HS-27A (cell line): ENCODE measurements at places on chromosomes 3 and 15.

GRCh38 chr3:117476572-117476971, 767.0 kb downstream of the TUSC7 start:
- DNase-seq: no peak

- no peak for DNase-seq
These were observed 26.8 kb downstream of the ARIH2 start for GRCh38 chr3:48945432-48945831.

DNA sequence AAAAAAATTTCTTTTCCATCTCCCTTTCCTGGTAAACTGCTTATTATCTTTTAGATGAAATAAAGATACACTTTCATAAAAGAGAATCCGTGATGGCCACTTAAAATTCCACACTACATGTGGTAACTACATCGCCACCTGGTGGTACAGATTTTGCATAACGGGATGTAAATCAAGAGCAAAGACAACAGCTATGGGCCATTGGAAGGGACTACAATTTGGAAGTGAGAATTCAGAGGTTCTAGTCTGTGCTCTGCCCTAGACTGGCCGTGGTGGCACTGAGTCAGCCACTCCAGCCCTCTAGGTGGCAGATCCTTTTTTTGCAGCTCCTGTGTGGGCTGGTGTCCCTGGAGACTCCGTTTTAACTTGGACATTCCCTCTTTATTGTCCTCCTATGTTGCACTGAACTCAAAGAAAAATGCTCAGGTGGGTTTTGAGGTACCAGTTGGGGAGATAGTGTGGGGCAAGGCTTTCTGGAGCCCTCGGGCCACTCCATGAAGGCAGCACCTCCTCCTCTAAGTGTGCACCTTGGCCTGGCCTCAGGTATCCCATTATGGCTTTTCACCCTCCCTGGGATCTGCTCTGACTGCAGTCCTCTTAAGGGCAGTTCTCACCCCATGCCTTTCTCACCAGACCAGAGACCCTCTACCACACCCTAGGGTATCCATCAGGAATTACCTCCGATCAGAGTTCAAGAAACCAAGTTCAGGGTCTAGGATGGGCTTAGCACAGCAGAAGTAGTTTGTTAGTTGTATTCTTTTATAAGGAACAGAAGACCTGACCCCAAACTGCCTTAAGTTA, 54.9 kb downstream of the SPSB4 start:
- DNase-seq: peak; percentile 49

- DNase-seq: no peak
These were observed 522.6 kb upstream of the SEMA6D start for GRCh38 chr15:47194718-47195117.

DNA sequence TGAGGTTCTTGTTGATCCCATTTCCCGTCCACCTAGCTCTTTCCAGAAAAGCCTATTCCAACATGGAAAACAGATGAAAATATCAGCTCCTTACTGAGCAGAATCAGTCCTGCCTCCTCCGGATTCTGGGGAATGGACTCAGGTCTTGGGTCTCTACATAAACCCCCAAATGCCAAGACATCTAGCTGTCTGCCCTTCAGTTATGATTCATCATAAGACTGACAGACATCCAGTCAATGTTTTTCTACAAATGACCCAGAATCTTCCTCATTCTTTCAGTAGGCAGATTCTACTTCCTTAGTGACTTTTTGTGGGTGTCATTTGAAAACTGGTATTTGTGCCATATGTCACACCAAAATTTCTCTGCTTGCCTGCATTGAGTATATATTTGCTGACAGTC, 103.0 kb upstream of the TGFBR2 start:
- DNase-seq: no peak

DNA sequence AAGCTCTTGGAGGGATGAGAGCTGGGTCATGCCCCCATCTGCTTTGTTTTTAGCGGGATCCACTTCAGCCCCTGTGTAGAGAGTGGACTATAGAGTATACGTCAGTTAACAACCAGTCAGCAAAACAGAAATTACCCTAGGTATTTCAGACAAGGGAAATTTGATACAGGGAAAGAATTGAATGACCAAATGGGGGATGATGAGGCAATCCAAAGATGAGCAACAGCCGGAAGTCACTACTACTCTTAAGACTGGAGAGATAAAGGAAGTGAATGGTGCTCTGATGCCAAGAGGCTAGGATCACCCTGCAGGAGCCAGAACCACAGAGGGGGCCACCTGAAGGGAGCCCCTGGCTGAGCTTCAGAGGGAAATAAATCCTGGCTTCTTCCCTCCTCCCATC, 1.7 kb upstream of the GPR62 start:
- DNase-seq: no peak

GRCh38 chr3:84836961-84837360, 121.8 kb upstream of the CADM2 start:
- DNase-seq: no peak
